ENCODE measurements at places on chromosomes 2 and 18.

GRCh38 chr2:152781175-152781574 is 62.8 kb downstream of the ARL6IP6 start:
- DNase-seq = no peak

DNA sequence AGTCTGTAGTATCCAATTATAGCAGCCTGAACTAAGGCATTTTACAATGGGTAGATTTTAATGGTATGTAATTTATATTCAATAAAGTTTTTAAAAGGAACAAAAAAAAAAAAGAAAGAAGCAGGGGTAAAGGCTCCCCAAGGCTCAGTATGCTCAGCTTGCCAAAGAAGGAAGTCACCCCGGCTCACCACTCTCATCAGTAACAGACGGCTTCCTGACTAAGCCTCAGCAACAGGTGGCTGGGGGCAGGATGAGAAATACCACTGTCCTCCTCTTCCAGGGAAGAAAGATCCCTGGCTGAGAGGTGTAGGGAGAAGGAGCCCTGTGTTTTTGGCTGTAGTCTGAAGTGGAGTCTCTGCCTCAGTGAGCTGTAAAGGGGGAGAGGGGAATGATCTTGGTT is 121.2 kb downstream of the ARHGEF4 start:
- no peak for DNase-seq

DNA sequence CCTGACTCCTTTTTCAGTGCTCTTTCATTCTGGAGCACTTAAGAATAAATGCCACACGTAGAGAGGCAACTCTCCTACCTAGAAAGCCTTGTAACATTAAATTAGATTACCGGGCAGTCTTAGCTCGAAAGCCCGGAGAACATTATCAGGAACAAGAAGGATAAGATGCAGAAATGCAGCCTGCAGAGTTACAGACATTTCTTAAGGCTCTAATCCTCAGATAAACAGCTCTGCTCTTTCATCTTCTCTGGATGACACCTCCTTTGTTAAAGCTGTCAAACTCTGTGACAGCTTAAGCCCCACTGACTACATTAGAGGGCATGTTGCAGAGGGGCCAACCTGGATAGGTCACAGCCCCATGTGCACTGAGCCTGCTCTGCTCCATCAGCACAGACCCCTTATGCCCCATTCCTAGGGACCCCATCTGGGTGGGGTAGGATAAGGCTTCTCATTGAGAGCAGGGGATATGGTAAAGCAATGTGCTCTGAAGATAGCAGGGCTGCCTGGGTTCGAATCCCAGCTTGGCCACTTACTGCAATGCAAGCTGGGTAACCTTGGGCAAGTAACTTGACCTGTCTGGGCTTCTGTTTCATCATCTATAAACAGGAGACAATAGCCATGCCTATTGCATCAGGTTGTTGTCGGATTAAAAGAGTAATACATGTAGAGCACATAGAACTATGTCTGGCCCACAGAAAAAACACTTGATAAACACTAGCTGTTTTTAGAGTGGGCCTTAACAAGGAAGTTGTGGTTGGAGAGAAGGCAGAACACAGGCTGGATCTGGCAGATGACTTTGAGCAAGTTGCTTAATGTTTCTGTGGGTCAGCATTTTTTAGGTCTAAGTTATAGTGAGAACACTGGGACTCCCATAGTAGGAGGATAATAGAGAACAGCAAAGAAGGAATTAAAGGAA is 111.4 kb downstream of the THNSL2 start:
- no peak for DNase-seq

DNA sequence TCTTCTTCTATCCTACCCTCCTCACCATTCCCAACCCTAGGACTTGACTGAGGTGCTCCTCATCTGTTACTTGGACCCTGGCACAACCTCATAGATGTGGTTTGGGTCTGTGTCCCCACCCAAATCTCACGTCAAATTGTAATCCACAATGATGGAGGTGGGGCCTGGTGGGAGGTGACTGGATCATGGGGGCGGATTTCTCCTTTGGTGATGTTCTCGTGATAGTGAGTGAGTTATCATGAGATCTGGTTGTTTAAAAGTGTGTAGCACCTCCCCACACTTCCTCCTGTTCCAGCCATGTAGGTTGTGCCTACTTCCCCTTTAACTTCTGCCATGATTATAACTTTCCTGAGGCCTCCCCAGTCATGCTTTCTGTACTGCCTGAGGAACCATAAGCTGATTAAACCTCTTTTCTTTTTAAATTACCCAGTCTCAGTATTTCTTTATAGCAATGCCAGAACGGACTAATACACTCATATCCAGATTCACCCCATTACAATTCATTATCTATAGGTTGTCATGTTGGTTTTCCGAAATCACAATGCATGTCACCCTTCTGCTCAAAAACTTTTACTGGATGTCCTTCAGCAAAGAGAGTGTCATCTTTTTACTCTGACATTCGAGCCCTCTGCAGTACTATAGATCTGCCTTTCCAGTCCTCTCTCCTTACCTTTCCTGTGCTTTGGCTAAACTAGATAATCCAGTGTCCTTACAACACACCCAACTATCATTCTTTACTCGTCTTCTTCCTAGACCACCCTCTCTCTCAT is 45.7 kb downstream of the APOB start:
- no peak for DNase-seq

GRCh38 chr2:112772322-112772721 is 7.9 kb upstream of the CKAP2L start:
- no peak for DNase-seq

DNA sequence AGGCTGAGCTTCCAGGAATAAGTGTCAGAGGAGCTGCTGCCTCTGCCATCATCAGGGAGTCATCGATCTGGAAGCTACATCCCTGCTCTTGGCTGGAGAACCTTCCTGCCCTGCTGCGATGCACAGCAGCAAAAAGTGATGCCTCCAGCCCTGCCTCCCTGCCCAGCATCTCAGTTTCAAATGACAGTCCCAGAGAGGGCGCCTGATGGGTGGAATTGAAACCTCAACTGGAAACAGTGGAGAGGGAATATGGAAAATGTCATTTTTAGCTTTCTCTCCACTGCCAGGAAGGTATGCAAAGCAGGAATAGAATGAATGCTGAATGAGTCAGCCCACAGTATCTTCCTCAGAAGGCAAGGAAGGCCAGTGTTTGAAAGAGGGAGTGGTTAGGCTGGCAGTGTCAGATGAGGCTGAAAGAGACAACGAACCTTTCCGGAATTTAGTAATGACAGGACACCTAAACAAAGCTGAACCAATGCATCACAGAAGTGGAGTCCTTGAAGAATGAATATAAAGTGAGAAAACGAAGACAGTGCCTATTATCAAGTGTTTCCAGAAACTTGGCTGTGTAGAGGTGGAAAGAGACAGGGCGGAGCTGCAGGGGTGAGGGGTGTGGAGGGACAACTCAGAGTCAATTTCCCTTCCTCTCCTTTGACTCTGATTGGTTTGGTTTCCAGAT is 153.9 kb upstream of the NDUFV2 start:
- DNase-seq = no peak

DNA sequence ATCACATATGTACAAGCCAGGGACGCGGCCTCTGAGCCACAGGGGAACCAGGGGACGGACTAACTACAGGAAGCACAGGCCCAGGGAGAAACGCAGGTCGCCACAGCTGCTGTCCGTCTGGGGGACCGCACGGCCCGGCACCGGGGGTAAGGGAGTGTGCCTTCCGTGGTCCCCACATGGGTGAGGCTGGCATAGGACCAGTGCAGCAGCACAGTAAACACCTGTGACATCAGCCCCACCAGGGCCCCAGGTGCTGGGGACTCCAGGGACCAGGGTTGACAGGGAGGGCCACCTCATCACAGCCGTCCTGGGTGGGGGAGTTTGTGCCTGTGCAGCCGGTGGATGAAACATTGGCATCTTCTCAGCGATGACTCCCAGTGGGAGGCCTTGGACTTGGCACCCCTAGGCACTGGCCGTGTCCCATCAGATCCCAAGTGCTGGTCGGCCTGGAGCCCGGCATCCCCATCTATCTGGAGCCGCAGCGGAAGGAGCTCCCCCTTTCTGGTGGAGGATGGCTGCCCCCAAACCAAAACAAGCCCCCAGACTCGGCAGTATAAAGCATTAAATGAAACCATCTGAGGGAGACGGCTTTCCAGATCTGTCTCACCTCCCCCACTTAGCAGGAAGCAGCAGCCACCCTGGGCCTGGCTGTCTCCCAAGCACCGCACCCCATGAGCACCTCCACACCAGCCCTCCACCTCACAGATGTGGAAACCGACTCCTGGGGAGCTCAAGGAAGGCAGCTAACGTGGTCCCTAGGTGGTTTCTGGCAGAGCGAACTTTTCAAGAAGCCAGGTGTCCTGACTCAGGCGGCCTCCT is 22.5 kb downstream of the AQP12A start:
- DNase-seq = no peak

DNA sequence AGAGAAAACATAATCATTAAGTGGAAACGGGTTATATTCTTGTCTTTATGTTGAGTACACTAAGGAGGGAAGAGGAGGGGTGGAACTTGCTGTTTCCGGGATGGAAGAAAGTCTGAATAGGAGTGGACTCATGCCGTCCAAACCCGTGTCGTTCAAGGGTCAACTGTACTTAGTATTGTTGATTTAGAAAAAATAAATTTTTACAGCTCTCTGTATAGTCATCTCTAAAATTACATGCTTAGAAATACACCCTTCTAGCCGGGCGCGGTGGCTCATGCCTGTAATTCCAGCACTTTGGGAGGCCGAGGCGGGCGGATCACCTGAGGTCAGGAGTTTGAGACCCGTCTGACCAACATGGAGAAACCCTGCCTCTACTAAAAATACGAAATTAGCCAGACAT is 29.4 kb downstream of the RIF1 start:
- DNase-seq = no peak

- no peak for DNase-seq
These were observed 16.9 kb upstream of the KIF1A start for GRCh38 chr2:240836781-240837467.

DNA sequence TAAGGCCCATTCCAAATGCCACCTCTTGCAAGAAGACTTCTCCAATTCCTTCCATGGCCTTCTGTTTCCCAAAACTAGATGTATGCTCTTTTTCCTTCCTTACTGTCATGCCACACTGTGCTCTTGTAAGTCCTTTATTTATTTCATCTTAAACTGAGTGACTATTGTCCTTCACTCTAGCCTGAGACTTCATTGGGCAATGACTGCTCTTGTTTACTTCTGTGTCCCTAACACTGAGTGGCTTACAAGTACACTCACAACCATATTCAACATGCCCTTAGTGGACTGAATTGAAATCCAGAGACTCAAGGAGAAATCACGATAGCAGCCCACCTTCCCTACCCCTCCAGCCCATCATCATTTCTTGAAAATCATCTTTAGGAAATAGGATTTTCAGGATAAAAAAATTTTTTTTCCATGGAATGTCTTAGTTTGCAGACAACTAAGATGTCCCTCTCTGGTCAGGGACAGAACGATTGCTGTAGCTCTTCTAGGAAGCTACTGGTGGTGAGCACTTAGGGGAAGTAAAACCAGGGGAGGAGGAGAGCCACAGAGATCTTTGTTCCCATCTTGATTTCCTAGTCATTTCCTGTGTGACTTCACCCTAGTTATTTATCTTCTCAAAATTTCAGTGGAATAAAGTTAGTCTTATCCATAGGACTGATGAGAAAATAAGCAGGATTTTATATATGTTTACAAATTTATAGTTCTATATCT is 80.7 kb downstream of the CYRIA start:
- DNase-seq = no peak

DNA sequence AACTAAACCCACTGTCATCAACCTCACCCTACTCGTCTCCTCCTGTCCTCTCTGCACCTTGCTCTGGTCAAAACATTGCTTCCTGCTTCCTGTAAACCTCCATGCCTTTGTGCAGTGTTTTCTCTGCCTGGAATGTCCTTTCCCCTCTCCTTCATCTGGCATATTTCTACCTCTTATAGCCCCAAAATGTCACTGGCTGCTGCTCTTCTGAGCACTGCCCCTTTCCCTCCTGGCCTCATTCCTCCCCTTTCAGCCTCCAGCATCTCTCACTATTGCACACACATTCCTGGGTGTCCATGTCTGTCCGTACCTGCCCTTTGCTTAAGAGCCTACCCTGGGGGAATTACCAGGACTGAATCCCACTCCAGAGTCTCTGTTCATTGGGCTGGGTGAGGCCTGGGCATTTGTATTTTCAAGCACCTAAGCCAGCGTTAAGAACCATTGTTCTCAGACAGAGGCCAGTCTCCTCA is 84.9 kb downstream of the MOGAT1 start:
- DNase-seq = no peak

DNA sequence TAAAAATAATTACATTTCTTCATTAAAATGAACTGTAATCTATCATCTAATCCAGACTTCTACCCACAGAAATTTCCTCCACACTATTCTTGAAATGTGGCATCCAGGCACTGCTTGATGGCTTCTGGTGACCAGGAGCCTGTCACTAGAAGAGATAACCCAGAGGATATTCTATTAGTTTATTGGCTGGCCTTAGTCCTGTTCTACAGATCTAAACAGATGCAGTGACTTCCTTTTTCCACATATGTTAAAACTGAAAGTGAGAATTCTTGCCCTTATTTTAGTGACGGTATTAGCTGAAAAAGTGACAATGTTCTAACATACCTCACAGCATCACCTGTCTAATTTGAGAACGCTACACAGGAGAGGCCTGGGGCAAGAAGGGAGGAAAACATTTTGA is 775.4 kb downstream of the TSN start:
- DNase-seq = no peak

DNA sequence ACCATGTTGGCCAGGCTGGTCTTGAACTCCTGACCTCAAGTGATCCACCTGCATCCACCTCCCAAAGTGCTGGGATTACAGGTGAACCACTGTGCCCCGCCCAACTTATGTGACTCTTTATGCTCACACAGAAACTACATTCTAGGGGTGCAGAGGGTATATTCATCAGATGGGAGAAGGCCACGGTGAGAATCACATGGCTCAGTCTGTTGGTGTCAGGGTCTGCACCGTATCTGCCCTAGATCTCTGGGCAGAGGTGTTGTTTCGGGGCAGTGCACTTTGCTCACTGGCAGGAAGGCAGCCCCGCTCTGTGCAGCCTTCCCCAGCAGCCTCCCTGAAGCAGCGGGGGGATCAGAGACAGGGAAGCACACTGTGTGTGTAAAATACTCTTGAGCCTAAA is 76.4 kb downstream of the SH3RF3 start:
- DNase-seq = no peak

GRCh38 chr18:3500016-3500415 is 50.0 kb downstream of the TGIF1 start:
- DNase-seq = no peak

- no peak for DNase-seq
These were observed 6.8 kb upstream of the PLB1 start for GRCh38 chr2:28488858-28489575.

- DNase-seq = no peak
These were observed 109.1 kb downstream of the SMAD7 start for GRCh38 chr18:48841381-48842258.

GRCh38 chr18:56402872-56403516 is 235.4 kb downstream of the TXNL1 start:
- no peak for DNase-seq

- DNase-seq = no peak
These were observed 14.7 kb downstream of the CPLX4 start for GRCh38 chr18:59303656-59304195.

DNA sequence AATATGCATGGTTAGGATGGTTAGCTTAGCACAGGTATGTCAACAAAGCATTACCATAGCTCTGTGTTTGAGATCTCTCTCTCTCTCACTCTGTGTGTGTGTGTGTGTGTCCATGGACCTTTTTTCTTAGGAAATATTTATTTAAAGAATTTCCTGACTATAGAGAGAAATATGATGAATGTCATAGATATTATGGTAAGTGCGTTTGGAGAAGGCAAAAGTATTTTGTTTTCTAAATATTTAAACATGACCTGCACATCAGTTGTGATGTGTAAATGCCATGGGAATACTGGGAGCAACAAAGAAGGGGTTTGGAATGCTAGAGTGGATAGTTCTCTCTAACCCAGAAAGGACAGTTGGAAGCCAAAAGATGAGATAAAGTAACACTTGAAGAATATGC is 3.9 kb upstream of the TMEM178A start:
- no peak for DNase-seq

All from NK-92 treated with Interleukin-12 subunit alpha and Interleukin-12 subunit beta, amount 100 ng/mL, for 24 hours (cell line).